ENCODE measurements at places on chromosomes 5 and 9. TPM values are rescaled to one million over a fixed set of nuclear protein-coding genes. Genes with fewer than 3 reads are reported as not detected.

- DNase-seq, result no peak
These were observed 98.4 kb downstream of the FBXL7 start for GRCh38 chr5:15598294-15598902.

GRCh38 chr9:110750272-110750671 is 81.7 kb downstream of the MUSK start:
- DNase-seq, result no peak

DNA sequence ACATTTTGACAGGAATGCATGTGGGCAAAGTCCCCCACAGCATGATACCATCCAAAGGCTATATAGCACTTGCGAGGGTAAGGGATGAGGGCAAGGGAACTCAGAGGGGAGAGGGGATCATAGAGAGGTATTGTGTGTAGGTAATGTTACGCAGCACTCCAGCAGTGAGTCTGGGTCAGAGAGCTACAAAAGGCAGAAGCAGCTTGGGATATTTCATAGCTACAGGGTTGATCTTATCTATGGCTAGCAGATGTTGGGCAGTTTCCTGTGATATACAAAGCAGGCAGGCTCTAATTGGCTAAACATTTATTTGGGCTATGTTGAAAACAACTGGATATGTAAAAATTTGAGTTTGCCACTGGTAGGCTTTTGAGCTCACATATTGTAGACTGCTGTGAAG is 17.8 kb upstream of the SLCO4C1 start:
- DNase-seq, result no peak

- DNase-seq, result peak; percentile 39
These were observed 621 bp downstream of the AK6 start for GRCh38 chr5:69368458-69369339.

DNA sequence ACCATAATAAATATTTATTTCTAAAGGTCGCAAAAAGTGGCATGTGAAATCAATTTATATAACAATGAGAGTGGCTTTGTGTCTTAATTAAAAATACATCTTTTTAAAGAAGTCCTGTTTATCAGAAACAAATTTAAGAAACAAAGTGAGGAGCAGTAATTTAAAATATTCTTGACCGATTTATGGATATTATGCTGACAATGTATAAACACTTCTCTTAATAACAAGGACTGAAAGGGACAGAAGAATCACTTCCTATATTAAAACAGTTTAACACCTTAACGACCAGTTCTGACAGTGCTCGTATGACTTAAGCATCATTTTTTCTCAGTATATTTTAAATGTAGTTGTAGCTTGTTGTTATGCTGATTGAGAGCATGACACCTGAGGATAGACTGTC is 149.1 kb downstream of the GABRB2 start:
- DNase-seq, result no peak

DNA sequence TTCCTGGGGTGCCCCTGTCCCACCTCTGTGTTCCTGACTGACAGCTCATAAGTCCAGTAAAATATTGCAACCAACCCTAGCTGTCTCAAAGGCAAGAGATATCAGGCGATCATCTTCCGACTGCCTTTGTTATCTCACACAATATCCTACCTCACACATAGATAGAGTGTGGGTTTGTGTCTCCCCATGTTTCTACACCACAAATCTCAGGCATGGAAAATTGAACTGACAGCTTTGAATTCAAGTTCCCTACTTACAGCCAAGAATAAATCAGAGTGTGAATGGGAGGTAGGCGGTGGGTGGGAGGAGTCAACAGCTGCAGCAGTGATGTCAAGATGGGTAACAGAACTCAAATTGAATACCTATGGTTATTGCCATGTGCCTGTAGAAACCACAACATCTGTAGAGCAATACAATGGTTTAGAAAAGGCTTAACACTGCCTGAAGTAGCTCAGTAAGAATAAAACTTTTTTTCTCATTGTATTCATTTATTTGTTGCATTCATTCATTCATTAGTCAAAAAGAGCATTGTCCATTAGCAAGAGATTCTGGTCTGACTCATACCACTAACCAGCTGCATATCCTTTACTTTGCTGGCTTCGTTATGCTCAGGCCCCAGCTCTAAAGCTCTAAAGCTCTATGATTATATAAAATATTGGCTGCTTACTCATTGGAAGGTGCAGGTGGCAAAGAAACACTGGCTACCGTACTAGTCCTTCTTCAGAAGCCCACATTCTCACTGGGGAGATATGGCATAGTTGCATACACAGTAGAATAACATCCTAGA is 108.2 kb upstream of the DMAC1 start:
- DNase-seq, result no peak

GRCh38 chr5:144142139-144142823 is 28.2 kb downstream of the YIPF5 start:
- peak; percentile 24 for DNase-seq

Gene SH3GL2
- not detected for total RNA-seq

Gene PHYHD1
- 8.2 TPM for total RNA-seq

Gene ZNF300
- 4.8 TPM for total RNA-seq

Gene CCDC69
- total RNA-seq, result 151 TPM

DNA sequence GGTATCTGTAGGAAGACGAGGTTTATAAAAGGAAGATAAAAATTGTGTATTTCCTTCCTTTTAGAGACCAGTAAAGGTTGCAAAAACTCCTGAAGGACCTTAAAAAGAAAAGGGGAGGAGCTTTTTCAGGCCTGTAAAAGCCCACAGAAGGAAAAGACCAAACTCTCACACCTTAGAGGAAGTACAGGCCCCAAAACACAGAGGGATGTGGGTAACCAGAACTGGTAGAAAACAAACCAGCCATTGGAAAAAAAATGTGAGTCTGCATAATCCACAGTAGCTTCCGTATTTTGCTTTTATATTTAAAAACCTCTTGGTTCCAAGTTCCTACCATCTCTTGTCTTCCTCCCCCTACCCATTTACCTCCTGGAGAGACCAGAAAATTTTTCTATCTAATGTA is 8.5 kb downstream of the GIN1 start:
- no peak for DNase-seq

DNA sequence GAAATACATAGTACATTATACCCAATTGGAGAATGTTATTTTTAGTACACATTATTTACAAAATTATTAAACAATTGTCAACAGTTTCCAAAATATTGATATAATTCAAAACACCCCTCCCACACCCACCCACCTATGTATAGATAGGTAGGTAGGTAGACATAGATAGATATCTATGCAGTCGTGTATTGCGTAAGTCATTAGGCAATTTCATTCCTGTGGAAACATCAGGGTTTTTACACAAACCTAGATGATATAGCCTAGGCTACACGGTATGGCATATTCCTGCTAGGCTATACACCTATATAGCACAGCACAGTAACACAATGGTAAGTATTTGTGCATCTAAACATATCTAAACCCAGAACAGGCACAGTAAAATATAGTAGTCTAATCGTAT is 377.3 kb downstream of the ANXA1 start:
- no peak for DNase-seq

- no peak for DNase-seq
These were observed 59.5 kb upstream of the TARS1 start for GRCh38 chr5:33381243-33381642.

Gene DEPDC1B
- total RNA-seq, result not detected

Gene MYO10
- not detected for total RNA-seq

DNA sequence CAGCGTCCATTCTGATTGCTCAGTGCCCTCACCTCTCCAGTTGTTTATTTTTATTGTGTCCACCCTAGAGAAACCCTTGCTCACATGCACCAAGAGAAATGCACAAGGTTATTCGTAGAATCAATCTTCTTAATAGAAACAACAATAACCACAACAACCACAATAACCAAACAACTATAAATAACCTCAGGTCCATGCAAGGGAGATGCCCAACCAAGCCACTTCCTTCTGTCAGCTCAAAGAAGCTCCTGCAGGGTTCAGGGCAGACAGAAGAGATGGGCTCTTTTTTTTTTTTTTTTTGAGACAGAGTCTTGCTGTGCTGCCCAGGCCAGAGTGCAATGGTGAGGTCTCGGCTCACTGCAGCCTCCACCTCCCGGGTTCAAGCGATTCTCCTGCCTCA is 14.9 kb upstream of the TCOF1 start:
- no peak for DNase-seq

Gene PCDHB2
- total RNA-seq, result not detected

Gene C5
- total RNA-seq, result 1.0 TPM

GRCh38 chr9:21556581-21557427 is 74.7 kb upstream of the IFNE start:
- no peak for DNase-seq

- DNase-seq, result no peak
These were observed 100.4 kb upstream of the PAM start for GRCh38 chr5:102654559-102655349.

DNA sequence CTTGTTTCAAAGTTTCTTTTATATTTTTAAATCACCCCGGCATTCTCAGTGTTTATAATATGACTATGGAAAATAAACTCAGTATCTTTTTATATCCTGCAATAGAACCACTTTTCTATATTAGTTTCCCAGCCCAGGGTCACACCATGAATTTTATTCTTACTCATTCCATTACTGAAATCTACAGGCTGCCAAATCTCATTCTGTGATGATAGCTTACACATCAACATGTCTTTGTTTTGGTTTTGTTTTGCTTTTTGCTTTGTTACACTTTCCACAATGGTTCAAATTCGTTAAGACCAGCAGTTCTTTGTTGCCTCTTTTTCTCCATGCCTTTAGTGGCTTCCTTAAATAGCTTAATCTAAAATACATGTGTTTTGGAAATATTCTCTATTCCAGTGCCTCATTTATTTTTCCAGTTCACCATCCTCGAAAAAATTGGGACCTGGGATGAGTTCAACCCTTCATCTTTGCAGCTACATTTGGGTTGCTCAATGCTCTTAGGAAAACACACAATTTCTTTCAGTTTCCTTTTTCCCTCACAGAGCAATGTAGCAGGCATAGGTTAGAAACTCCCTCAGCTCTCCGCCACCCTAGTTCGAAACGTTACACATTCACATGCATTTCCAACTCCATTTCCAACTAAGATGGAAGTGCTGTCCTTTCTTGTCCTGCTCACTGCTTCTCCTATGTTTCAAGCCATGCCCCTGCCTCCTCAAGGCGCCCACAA is 1146.3 kb downstream of the MAT2B start:
- DNase-seq, result no peak

GRCh38 chr9:131744171-131744719 is 4.4 kb upstream of the RAPGEF1 start:
- no peak for DNase-seq

DNA sequence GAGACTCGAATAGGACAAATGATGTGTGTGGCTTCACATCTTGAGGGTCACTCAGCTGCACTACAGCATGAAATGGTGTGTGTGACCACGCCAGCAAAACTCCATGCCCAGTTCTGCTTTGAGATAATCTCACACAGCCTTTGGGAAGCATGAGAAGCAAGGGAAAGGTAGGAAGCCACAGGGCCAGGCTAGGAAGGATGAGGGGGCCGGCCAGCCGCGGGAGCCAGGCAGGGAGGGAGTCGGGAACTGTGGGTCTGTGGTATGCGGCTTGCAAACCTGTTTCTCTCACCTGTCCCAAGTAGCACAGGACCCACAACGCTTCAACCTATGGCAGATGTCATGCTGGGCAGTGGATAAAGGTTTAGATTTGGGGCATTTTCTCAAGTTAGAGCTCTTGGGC is 142.0 kb downstream of the HSPA4 start:
- no peak for DNase-seq

GRCh38 chr9:87076825-87077224 is 129.5 kb upstream of the GAS1 start:
- DNase-seq, result no peak

- DNase-seq, result no peak
These were observed 550.4 kb downstream of the EBF1 start for GRCh38 chr5:158549311-158549710.

- no peak for DNase-seq
These were observed 116.5 kb downstream of the PDE4D start for GRCh38 chr5:59777028-59777427.

Gene GFI1B
- total RNA-seq, result 0.39 TPM

Gene RMI1
- 8.3 TPM for total RNA-seq

Gene STKLD1
- 1.3 TPM for total RNA-seq

DNA sequence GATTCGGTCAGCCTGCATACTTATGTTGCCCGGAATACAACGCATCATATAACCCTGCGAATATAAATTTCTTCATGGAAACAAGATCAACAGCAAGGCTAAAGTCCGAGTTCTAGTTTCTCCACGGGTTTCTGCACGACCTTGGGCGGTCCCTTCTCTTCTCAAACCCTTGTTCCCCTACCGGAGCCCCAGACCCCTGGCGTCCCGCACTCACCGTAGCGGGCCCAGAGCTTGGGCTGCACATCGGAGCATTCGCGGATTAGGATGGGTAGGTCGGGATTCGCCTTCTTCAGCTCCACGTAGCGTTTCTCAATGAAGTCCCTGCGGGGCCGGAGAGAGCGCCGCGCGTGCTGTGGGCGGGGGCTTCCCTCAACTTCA is 399 bp downstream of the NDUFA2 start:
- DNase-seq, result peak; percentile 24

DNA sequence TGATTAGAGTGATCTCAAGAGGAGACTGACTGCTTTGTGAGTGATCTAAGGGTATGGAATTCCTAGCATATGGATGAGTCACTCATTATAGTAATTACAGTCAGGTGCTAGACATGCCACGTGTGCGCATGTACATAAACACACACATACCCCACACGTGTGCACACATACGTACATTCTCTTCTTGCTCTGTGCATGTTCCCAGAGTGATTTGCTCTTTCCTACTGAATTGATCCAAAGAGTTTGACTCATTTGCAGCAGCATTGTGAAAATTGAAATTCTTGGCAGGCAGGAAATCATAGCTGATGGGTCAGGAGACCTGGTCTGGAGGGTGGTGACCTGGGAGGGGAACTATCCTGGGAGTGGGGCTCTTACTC is 63.8 kb downstream of the ANGPTL2 start:
- no peak for DNase-seq

Gene LHX6
- total RNA-seq, result not detected

Gene NFIB
- total RNA-seq, result not detected

Gene CDH9
- not detected for total RNA-seq

DNA sequence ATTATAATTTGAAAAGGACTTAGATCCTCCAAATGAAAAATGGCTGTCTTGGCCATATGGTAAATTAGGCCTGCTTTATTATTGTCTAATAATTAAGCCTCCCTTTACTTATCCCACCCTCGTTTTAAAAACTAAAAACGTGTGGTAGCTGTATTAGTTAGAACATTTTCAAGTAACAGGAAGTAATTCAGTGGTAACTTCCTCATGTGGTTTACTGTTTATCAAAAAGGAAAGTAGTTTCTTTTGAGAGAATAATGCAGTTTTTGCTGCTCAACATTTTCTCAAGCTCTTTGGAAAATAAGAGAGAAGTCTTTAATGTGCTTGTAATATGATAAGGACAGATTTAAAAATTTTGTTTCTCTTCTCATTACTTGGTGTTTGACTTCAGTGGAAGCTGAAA is 26.0 kb downstream of the ZCCHC7 start:
- peak; percentile 59 for DNase-seq

DNA sequence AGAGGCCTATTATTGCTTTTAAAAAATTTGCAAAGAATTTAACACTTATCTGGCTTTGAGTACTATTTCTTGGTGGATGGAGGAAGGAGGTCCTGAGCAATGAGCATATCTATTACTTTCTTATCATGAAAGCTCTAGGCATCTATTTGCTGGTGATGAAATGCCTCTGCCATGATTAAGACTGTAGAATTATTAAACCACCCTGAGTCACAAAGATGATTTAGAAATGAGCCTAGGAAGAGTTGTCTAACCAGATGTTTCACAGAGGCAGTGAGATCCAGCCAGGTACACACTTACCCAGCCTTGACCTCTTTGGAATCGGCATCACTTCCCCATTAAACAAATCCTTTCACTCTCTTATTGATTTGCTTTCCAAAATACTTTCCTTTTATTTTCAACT is 304.4 kb upstream of the KIF2A start:
- no peak for DNase-seq

GRCh38 chr5:9720361-9720760 is 90.2 kb upstream of the TAS2R1 start:
- DNase-seq, result no peak

Data from naive thymus-derived CD8-positive, alpha-beta T cell (primary cell).